ENCODE measurements at places on chromosomes 3 and 15. TPM values are rescaled to one million over a fixed set of nuclear protein-coding genes. Genes with fewer than 3 reads are reported as not detected.

The TWF2 gene
- 66.9 TPM for total RNA-seq

The THRB gene
- total RNA-seq: 1.1 TPM

The DUOXA2 gene
- not detected for total RNA-seq

The AHSG gene
- total RNA-seq: 0.13 TPM

The MLF1 gene
- total RNA-seq: 27.0 TPM

The GOLGA6L22 gene
- total RNA-seq: not detected

The LOXL1 gene
- total RNA-seq: 1.2 TPM

The CYP11A1 gene
- 0.08 TPM for total RNA-seq

Measured in A549 treated with Hydrocortisone at 1 μM for 4 hours (cell line).